ENCODE measurements at places on chromosomes 7 and 10. TPM values are rescaled to one million over a fixed set of nuclear protein-coding genes. Genes with fewer than 3 reads are reported as not detected.

OR9A2 gene
- total RNA-seq, result not detected

- no peak for DNase-seq
Observed at GRCh38 chr10:119762805-119763798, 37.3 kb downstream of the INPP5F start.

SPDYE2 gene
- 0.39 TPM for total RNA-seq

- no peak for DNase-seq
Observed at GRCh38 chr7:46781901-46782439, 799.9 kb downstream of the TNS3 start.

DNA sequence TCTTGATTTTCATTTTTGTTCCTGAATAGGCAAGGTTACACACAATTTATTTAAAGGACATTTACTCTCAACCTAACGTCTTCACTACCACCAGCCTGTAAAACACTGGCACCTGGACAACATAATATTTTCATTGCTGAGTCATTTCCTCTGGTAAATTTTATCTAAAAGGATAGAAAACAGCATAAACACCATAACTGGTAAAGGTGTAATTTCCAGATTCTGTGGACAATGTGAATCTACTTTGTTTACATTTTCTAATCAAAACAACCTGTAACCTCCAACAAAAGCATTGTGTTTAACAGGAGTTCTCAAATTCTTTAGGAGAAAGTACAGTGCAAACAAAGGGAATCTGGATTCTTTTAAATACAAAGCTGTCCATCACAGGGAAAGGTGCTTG lies 472.0 kb upstream of the AKR1E2 start:
- DNase-seq, result no peak

GRCh38 chr7:23467291-23467805 lies 2.9 kb downstream of the IGF2BP3 start:
- DNase-seq, result no peak

Data from CD4-positive, CD25-positive, alpha-beta regulatory T cell (primary cell).